ENCODE measurements at places on chromosomes 3 and 15.
A peak's percentile ranks its signal among the peaks of the same experiment; 100 is the strongest.

- no peak for DNase-seq
Observed at GRCh38 chr3:66393333-66394005, 107.4 kb downstream of the LRIG1 start.

- DNase-seq: no peak
Observed at GRCh38 chr3:195762611-195763010, 41.8 kb downstream of the MUC20 start.

GRCh38 chr3:65964838-65965237 lies 73.9 kb downstream of the MAGI1 start:
- no peak for DNase-seq

DNA sequence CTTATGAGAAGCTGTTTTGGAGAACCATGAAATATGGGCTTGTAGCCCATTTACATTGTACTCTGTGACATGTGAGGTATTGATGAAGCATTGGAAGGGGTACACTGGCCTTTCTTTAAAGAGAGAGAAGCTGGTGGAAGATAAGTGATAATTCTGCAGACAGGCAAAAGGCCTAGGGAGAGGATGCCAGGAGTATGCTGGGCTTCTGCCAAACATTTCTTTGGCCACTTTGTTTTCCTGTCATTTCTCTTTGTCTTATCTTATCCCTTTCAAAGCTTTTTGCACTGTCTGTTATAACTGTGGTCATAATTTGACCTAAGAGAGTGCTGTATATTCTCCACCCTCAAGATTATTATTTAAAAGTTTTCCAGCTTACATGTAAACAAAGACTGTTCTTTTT lies 109.6 kb upstream of the SEMA6D start:
- no peak for DNase-seq

DNA sequence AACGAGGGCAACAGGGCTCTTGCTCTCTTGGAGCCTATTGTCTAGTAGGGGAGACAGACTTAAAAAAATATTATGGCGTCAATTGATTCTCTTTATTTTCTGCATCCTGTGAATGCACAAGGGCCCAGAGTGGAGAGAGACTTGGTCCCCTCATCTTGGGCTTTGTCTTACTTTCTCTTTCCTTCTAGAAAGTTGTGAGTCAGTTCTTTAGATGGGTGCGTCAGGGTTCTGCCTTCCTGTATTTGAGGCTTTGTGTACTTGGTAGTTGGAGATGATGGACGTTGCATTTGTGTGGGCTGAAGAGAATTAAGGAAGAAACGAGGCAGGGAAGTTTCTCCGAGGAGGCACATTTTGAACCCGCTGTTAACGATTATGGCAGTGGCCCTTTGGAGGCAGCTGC lies 52.9 kb downstream of the CACNA1D start:
- no peak for DNase-seq

DNA sequence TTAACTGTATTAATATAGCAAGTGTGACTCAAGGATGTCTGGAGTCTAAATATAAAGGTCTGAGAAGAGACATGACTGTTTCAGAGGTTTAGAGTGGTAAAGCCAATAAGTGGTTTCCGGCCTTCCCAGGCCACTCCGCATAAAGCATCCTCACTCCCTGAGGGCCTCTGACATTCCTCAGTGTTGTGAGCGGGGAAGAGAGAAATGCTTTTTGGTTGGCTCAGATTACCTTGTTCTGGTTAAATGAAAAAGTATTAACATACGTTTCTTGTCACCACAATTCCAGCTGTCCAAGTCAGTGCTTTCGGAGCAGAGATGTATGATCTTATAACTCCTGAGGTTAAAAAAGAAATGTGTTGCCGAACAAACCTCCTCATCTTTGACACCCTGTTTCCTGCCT lies 103.8 kb downstream of the RBMS3 start:
- peak; percentile 14 for DNase-seq

DNA sequence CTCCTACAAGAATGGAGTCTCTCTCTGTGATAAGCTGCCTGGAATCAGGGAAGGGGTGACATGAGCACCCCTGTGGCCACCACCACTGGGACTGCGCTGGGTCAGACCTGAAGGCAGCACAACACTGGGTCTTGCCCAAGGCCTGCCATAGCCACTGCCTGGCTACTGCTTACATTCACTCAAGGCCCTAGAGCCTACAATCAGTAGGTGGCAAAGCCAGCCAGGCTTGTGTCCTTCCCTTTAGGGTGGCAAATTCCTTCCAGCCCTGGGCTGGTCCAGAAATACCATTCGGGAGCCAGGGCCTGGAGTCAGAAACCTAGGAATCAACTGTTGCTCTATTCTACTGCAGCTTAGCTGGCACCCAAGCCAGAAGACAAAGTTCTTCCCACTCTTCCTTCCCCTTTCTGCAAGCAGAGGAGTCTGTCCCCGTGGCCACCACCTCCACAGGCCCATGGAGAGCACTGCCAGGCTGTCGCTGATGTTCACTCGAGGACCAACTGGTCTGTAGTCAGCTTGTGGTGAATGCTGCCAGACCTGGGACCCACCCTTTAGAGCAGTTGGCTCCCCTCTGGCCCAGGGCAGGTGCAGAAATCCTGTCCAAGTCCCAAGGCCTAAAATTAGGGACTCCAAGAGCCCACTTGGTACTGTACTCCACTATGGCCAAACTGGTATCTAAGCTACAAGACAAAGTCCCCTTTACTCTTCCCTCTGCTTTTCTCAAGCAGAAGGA lies 307.4 kb downstream of the THSD4 start:
- no peak for DNase-seq

DNA sequence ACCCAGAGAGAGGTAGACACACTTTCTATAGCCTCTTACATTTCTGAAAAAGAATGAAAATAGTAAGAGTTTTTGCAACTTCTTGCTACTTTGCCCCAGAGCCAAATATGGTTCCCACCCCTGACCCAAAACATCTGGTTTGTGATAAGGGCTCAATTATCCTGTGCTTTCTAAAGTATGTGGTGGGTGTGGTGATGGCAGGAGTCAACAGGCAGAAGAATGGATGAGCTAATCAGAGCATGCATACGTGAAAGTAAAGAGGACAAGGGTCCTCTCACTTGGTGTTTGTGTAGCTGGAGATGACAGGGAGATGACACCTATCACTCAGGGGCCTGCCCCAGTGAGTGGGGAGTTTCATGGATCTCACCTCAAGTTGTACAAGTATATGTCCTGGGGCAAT lies 19.1 kb downstream of the KBTBD8 start:
- no peak for DNase-seq

DNA sequence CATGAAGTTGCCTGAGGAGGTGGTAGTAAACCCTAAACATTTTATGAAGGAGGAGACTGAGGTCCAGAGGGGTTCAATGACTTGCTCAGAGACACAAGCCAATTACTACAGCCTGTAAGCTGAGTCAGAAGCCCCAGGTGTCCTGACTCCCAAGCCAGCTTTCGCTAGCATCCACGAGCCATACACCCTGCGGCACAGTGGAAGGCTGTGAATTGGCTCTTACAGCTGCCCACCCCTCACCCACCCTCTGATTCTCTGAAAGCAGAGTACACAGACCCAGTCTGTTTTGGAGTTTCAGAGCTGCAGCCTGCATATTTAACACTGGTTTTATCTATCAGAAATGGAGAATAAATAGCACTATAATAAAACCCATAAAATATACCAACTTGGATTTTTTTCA lies 253.4 kb downstream of the IGSF11 start:
- DNase-seq: no peak

- DNase-seq: no peak
Observed at GRCh38 chr3:81955878-81956277, 194.4 kb upstream of the GBE1 start.

GRCh38 chr3:158794936-158795518 lies 6.8 kb upstream of the MFSD1 start:
- peak; percentile 32 for DNase-seq

DNA sequence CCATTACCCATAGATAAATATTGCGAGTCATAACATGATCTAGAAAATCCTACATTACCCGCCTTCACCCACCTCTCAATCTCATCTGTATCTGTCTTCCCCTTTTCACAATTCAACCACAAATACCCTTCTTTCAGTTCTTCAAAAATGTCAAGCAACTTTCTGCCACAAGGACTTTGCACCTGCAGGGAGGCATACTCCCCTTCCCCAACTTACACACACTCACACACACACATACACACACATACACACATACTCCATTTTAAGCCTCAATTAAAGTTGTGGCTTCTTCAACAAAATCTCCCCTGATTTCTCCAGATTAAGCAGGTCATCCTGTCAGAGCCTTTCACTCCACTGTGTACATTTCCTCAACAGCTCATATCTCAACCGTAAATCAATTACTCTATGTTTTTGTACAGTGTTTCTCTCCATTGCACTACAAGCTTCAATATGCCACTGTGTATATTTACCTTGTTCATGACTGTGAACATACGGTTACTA lies 33.1 kb upstream of the CCDC50 start:
- no peak for DNase-seq

GRCh38 chr15:59434481-59434880 lies 3.5 kb upstream of the FAM81A start:
- no peak for DNase-seq

DNA sequence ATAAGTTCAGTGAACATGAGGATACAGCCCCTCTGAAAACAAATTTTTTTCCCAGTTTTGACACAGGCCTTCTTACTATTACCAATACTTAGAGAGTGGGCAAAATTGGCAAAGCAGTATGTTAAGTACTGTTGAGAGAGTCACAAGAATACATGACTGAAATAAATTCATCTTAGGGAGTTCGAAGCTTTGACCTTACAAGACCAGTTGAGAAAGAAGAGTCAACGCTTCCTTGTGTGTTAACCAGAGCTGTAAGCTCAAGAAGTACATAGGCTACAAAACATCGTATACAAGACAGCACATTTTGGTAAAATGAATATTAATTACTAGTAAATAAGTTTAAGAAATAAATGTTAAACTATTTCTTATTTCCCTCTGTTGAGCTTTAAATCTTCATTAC lies 164.4 kb upstream of the RORA start:
- no peak for DNase-seq

- DNase-seq: no peak
Observed at GRCh38 chr15:61382927-61383326, 153.8 kb upstream of the RORA start.

GRCh38 chr3:77456906-77457305 lies 417.0 kb downstream of the ROBO2 start:
- DNase-seq: no peak

GRCh38 chr15:46961795-46962194 lies 755.5 kb upstream of the SEMA6D start:
- DNase-seq: no peak

DNA sequence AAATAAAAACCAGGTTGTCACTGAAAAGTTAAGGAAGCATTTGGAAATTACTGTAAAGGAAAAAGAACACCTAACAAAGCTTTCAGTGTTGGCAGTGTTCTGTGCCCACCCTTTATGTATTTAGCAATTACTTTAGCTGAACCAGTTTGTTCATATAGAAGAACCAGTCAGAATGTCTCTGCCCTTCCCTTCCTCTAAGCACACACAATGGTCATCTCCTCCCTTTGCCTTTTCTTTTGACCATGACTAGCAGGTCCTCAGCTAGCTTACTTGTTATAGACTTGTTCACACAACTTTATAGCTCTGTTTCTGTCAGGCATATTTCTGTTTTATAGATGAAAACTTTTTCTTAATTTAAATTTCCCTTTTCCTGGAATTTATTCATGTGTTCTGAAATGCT lies 59.6 kb downstream of the AKAP13 start:
- DNase-seq: no peak

GRCh38 chr3:46863261-46863782 lies at the start of gene MYL3:
Gene MYL3 (minus strand): TSS chr3:46863444. CDS start chr3:46863390, 54 bp downstream.
- DNase-seq: no peak

- no peak for DNase-seq
Observed at GRCh38 chr15:74283368-74283767, 47.2 kb downstream of the CCDC33 start.

DNA sequence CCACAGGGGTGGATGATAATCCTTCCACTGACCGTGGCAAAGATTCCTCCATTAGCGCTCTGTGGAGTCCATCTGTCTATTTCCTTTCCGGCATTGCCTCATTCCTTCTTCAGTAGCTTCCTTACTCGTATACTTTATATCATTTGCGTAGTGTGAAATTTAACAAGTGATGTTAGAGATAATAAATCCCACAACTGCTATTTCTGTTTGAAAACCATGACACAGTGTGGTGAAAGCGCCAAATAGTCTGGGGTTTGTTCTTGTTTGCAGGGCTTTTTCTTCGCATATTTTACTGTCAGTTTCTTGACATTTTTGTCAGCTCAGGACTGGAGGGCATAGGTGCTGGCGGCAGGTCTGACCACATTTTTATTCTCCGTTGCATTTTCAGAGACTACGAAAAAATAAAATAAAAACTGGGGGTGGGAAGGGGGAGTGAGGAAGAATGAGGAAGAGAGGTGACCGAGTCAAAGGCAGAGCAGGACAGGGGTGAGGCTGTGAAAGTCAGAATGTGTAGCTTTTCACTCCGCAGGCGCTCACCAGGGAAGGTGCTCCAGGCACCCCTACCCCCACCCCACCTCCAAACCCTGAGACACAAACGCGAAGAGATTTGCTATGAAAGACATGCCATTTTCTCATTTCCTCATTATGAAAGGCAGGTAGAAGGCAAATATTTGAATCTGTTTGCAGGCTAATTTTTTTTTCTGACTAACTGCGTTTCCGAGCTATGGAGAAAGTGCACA lies 965.0 kb downstream of the MCTP2 start:
- peak; percentile 25 for DNase-seq

DNA sequence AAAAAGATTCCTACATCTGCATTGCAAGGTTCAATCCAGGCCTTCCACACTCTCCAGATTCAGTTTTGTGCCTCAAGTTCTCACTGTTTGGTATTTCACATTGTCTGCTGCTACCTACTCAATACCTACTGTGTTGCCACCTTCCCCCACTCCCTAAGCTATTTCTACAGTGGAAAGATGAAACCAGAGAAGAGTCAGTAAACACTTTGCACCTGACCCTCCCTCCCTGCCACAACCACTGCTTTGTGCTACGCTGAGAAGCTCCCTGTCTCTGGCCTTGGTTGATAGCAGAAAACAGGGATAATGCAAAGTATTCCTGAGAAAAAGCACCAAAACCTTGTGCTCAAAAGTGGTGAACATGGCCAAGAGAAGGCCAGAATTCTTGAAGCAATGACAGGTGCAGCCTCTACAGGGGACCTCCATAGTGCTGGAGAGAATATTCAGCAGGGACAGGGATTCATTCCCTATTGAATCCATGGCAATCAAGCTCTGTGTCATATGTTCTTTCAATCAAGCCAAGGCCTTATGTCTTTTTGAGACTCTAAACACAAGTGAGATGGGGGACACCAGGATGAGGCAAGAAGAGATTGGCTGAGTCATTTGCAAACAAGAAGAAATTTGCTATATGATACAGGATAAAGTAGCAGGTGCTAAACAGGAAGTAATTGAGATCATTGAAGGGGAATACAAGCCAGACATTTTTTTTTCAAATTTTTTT lies 83.5 kb upstream of the LIPC start:
- DNase-seq: no peak

GRCh38 chr3:30289324-30289723 lies 317.1 kb upstream of the TGFBR2 start:
- no peak for DNase-seq

Data from HEK293T (cell line).